ENCODE measurements at places on chromosomes 16 and 17.

GRCh38 chr16:67260426-67261063 lies 11.8 kb downstream of the SLC9A5 start:
- DNase-seq: peak; percentile 72

DNA sequence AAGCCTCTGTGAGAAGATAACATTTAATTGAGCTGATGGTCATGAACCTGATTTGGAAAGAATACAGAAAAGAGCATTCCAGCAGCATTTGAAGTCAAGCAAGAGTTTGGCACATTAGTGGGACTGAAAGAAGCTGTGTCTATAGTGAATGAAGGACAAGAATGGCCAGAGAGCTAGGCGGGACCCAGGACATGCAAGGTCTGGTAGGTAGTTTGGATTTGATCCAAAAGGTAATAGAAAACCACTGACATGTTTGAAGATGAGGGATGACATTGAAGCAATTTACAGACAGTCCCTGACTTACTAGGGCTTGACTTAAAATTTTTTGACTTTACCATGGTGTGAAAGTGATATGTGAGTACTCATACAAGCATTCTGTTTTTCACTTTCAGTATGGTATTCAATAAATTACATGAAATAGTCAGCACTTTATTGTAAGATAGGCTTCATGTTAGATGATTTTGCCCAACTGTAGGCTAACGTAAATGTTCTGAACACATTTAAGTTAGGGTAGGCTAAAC lies 7.6 kb downstream of the CYB5B start:
- no peak for DNase-seq

DNA sequence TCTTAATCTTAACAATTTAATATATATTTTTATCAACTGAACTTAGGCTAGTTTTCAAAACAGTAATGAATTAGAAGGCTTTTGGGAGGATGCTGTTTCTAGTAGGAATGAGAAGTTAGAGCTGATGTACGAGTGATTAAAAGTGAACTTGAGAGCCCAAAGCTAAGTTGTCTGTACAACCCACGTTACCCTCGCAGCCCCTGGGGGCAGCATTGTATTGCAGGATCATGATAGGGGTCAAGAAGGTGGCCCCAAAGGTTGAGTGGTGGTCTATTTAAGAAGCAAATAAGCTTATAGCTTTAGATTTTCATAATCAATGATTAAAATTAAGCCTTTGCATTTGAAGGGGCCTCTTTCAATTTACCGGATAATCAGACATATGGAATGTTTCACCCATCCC lies 33.7 kb upstream of the ALDH3A2 start:
- DNase-seq: no peak

DNA sequence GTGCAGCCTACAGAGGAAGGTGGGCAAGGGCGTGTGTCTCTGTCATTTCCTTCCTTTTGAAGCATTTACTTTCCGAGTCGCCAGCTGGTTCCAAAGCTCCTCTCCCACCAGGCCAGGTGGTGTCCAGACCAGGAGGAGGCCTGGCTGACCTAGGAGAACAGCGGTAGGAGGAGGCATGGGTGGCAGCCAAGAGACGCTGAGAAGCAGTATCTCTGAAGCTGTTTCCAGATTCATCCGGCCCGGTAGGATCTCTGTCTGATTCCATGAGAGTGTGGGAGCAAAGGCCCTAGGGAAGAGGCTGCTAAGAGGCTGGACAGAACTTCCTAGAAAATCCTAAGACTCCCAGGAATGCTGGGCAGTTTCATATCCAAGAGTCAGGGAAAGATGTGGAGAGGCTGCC lies 20.3 kb downstream of the MEOX1 start:
- DNase-seq: no peak

GRCh38 chr16:11249233-11250061 lies 6.6 kb downstream of the SOCS1 start:
- DNase-seq: peak; percentile 38

- DNase-seq: no peak
Measured at GRCh38 chr17:81065500-81065899, 30.5 kb downstream of the BAIAP2 start.

DNA sequence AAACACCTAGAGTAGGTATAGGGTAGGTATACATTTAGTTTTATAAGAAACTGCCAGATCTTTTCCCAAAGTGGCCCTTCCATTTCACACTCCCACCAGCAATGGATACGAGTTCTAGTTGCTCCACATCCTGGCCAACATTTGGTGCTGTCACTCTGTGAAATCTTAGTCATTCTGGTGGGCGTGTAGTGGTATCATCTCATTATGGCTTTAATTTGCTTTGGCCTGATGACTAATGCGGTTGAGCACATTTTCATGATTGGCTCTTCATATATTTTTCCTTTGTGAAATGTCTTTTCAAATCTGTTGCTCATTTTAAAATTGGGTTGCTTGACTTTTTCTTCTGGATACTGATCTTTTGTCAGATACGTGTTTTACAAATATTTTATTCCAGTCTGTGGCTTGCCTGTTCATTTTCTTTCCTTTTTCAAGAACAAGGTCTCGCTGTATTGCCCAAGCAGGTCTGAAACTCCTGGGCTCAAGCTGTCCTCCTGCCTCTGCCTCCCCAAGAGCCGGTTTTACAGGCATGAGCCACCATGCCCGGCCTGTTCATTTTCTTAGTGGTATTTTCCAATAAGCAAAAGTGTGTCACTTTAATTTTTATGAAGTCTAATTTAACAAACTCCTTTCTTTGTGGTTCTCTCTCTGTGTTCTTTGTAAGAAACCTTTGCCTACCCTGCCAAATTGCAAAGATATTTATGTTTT lies 192.4 kb downstream of the SEC14L1 start:
- DNase-seq: peak; percentile 92

DNA sequence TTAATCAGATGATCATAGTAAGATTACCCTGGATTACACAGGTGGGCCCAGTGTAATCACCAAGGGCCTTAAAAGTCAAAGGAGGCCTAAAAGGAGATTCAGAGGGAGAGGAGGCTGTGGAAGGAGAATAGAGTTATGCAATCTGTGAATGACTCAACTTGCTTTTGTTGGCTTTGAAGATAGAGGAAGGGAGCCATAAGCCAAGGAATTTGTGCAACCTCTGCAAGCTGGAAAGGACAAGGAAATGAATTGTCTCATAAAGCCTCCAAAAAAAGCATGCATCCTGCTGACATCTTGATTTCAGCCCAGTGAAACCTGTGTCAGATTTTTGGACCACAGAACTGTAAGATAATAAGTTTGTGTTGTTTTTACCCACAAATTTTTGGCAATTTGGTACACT lies 109.6 kb downstream of the CNTNAP4 start:
- DNase-seq: no peak

DNA sequence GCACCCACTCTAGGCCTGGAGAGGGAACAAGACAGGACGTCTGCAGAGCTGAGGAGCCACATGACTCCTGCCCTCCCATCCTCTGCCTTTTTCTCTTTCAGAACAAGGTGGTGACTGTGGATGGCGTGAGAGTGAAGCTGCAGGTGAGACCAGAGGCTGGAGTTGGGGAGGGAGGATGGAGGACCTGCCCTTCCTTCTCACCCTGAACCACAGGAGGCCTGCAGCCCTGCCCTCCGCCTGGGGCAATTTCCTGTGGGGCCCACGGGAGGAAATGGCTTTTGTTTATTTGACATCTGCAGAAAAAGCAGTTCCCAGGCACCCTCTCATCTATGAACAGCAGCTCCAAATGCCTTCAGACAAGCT lies 5.1 kb downstream of the RAB37 start:
- DNase-seq: peak; percentile 31

DNA sequence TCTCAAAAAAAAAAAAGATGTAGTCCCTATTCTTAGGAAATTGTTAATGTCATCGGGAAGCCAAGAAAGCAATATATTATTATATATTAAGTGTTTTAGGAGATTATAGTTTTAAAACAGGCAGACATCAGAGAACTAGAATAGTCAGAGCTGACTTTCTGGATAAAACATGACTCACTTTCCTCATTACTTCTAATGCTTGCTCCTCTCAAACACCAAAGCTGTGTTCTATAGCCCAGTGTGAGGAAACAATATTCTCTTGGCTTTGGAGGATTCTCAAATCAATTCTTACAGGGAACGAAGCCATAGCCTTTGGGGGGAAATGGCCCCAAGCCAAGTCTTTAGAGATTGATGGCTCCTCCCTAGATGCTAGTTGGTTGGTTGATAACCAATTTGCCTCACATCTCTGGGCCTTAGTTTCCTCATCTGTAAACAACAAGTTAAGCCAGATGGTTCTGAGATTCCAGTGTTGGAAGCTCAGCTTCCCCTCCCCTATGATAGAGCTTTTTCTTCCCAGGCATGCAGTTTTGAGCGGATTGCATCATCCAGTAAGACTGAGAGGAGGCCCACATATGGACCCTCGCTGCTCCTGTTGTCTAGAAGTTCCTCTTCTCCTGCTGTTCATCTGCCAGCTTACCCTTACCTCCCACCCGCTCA lies 12.4 kb downstream of the NMT1 start:
- peak; percentile 97 for DNase-seq

DNA sequence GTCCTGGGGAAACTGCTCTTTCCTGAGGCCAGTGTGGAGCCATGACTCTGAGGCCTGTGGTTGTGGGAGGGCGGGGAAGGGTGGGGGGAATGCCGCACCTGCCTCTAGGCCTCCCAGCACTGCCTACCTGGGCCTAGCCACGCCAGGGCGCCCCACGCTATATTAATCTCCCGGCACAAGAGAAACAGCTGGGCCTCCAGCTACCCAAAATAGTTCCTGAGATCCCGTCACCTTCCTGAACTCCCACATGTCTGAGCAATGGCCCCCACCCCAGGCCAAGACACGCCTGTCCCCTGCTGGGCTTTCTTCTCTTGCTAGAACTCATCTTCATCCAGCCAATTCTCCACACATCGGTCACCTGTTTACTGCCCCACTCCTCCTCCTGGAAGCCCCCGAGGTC lies 13.0 kb upstream of the MTSS2 start:
- DNase-seq: no peak

GRCh38 chr16:57255686-57256415 lies 10.8 kb downstream of the ARL2BP start:
- no peak for DNase-seq

GRCh38 chr16:87431926-87432325 lies 39.8 kb downstream of the MAP1LC3B start:
- peak; percentile 94 for DNase-seq

GRCh38 chr17:76304226-76305134 lies 3.6 kb downstream of the QRICH2 start:
- DNase-seq: no peak

DNA sequence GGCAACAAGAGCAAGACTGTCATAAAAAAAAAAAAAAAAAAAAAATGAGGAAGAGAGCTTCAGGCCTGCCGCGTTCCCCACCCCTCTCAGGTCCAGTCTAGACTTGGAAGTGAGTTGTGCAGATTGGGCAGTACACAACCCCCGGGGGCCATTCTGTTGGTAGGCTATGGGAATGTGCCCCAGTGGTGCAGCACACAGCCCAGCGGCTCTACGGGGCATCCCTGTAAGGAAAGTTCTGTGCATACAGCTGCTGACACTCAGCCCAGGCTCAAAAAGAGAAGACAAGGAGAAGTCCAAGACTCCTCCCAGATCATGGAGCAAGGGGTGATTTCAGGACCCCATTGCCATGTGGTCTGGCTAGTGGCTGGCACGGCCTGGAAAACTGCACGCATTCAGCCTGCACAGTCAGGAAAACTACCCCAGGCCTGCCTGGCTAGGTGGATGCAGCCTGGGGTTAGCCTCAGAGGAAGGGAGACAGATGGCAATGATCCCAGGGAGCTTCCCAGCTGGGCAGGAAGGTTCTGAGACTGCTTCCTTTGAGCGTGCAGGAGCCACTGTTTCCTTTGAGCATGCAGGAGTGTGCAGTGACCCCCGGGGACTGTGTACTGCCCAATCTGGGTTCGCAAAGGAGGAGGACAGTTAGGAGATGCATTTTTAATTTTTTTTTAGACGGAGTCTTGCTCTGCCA lies 44.8 kb downstream of the PECAM1 start:
- DNase-seq: no peak

DNA sequence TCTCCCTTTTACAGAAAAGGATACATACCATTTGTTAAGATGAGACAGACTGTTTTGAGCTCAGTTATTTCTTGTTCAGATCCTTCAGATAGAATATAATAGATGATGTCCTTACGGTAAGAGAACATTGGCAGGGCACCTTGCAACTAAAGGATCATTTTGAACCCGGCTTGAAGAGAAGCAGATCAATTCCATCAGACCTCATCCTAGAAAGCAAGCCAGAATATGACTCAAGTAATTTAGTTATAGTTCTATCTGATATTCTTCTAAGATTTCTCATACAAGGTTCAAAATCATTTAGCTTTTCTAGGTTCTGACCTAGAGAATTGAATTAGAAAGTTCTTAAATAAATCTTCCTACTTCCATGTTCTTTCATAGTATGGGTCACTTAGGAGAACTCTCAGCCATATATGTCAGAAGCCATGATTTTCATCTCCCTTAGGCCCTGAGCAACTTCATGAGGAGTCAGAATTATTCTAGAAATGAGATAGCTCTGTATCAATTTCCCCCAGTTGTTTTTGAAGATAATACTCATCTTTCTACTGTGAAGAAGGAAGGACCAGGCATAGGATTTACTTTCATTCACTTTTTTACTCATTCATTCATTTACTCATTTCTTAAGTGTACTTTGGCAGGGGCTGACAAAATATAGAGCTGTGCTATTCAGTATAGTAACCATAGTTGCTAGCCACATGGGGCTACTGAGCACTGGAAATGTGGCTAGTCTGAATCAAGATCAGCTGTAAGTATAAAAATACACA lies 2.5 kb upstream of the CMTM1 start:
- no peak for DNase-seq

GRCh38 chr17:57924677-57925076 lies 30.5 kb downstream of the CUEDC1 start:
- DNase-seq: no peak

- no peak for DNase-seq
Measured at GRCh38 chr17:80738020-80738808, 193.6 kb downstream of the RPTOR start.

GRCh38 chr16:65121870-65122723 lies at the start of gene CDH11:
Gene CDH11, minus strand, starts transcription at chr16:65122063. Its CDS starts 117,194 bp downstream, at chr16:65004869.
- DNase-seq: peak; percentile 82

DNA sequence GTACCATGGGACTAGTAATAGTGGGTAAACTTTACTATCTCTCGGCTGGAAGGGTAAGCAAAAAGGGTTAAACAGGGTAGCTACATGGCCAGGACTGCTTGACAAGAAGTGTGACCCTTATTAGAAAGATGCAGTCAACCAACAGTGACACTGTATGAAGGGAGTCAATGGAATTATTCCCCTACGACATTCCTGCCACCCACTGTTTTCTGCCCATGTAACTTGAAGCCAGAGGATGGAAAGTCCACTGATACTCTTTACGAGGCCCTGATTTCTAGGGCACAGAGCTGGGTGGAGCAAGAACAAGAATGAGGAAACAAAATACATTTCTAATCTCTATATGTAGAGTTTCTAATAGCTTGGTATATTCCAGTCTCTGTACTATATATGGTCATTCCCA lies 1102.5 kb downstream of the CDH11 start:
- DNase-seq: no peak

DNA sequence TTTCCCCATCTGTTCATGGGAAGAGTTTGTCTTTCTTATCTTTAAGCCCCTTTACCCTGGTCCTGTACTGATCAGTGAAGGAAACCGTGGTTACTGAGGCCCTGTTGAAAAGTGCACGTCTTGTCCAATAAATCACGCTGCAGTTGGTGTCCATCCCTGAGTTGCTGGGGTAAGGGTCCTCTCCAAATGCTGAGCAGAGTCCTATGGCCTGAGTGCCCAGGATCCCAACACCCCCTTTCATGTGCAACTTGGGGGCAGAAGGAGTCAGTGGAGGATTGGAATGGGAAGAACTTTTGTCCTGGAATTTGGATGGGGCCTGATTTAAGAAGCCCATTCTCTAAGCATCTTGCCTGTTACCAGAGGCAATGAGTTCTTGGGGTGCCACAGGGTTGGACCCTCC lies 7.0 kb upstream of the TBX2 start:
- no peak for DNase-seq

Data from IMR-90 (cell line).